ENCODE measurements at places on chromosomes 3 and 15.
A peak's percentile ranks its signal among the peaks of the same experiment; 100 is the strongest.

DNA sequence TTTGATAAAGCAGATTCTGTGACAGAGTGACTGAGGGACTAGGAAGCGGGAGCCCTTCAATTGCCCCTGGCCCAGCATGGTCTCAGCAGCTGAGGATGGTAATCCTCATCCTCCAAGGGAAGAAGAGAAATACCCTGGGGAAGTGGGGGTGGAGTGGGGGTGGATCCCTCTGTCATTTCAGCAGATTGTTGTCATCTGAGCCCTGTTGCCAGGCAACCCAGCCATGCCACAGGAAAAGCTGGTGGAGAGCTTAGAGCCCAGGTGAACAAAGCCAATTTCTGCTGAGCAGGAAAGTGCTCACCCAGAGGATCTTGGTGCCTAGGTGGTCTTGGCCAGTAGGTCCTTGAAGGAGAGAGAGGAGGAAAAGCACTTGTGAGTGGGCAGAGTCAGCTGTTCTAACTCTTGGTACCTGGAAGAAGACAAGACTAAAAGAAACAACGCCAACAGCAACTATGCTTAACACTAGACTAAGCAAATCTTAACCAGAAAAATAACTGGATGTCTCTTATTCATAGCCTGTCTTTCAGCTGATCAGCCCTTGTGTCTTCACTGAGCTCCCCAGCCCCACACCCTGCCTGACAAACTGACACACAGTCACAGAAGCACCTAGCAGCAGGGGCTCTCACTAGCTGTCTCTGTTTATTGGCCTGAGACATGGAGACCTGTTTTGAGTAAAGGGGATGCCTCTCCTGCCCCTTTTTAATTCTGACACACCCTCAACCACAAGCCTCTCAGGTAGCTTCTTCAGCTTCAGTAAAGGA lies 40.1 kb upstream of the DCLK3 start:
- no peak for DNase-seq

- DNase-seq: no peak
These were observed 672 bp downstream of the NEDD4 start for GRCh38 chr15:55992769-55993110.

DNA sequence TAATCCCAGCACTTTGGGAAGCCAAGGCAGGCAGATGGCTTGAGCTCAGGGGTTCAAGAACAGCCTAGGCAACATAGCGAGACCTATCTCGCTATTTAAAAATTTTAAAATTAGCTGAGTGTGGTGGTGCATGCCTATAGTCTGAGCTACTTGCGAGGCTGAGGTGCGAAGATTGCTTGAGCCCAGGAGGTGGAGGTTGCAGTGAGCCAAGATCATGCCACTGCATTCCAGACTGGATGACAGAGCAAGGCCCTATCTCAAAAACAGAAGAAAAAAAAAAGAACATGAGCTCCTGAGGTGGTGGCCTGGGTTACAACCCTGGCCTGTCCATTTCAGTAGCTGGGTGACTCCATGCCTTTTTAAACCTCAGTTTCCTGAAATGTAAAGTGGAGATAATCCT lies 7.2 kb downstream of the DNASE1L3 start:
- DNase-seq: no peak

DNA sequence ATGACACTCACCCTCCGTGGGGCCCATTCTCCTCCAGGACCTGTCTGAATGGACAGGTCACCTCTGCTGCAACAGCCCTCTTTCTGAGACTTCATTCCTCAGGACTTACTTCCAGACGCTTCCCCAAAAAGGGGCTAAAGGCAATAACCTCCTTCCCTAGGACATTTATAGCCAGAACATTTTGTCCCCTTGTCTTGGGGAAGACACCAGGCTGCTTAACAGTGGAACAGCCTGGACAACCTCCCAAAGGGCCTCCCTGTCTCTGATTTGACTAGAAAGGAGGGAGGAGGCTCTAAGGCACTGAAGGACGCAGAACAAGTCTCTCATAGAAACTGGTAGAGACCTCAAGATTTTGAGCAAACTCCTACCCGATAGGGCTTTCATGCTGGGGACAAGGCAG lies 32.7 kb downstream of the ADCY5 start:
- no peak for DNase-seq

DNA sequence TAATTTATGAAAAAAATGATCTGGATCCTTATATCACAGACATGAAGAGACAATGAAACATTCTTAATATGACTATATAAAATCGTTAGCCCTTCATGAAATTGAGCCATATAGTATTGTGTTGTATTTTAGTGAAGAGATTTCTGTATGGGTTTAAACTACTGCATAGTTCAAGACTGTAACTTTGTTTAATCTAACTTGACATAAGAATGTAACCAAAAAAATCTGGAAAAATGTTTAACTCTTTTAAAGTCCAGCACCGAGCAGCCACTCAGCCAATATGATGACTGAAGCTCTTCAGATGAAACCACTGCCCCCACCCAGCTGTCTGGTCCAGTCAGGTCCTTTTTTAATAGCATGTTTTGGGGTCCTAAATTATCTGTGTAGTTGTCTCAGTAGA lies 4.9 kb downstream of the NANOGP8 start:
- no peak for DNase-seq

DNA sequence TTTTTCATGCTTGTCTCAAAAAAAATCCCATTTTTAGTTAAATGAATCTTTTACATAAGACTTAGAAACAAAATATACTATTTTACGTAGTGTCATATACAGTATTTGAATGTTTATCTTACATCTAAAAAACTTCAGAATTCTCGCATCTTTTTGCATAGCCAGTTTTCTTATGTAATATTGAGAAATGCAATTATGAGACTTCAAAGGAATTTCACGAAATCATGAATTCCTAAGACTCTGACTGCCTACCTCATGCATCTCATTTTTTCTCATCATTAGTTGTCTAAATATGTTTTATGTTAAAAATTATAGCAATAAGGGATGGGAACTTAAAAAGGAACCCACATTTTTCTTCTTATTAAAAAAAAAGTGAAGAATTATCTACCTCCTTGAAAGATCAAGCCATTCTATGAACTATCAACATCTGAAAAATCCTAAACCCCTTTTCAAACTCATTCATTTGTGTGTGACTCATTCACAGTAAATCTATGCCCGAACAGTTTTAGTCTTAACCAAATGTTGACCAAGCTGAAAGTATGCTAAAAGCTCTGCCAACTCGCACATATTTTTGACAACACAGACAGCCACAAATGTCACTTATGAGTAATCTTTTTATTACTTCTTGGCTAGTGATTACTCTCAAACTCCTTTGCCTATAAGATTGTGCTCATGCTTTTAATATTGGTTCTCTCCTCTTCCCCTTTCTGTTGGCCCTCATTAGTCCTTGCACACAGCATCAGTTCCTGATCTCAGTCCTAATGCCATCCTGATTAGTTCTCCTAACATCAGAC lies 115.9 kb downstream of the DCLK3 start:
- DNase-seq: no peak

DNA sequence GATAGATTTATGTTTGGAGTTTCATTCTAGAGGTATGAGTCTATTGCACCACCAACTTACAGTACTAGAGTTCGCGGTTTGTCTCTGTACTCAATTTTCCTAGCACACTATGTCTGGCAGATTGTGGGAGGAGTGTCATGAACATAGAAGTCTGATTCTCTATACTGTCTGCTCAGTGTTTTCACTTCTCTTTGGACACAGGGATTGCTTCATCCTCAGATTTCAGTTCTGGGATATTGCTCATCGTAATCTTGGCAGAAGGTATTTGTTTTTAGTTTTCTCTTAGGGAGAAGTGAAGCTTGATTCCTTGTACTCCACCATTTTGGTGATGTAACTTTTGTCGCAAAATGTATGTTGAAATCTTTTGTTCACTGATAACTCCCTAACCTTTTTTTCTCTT lies 27.8 kb upstream of the AZI2 start:
- no peak for DNase-seq

- DNase-seq: no peak
These were observed 10.4 kb upstream of the BRPF1 start for GRCh38 chr3:9721015-9721699.

DNA sequence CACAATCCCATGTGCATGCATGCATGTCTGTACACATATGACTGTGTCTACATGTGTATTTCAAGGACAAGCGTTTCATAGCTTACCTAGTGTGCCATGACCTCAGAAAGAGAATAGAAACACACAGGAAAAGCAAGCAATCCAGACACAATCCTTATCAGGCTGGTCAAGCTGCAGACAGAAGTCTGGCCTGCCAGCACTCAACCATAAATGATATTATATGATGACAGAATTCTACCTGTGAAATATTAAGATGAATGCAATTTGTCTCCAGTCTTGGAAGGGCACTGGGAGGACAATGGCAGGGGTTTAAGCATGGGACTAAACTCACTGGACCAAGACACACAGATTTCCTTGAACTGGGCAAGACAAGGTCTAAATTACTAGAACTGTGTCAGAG lies 50.9 kb upstream of the ARL6 start:
- DNase-seq: no peak

DNA sequence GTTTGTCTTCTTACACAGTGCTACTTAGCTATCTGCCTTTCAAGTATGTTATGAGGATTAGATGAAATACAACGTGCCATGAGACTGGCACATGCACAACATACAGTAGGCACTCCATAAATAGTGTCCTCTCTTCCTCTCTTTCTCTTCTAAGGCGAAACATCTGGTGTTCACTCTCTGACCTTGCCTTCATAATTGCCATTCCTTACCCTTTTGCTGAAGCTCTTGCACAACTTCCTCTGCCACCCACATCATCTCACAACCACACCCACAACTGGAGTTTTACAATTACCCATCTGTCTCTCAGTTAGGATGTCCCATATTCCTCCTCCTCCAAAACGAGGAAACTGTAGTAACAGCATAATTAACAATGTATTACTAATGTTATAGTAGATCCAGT lies 26.4 kb upstream of the ACP3 start:
- DNase-seq: peak; percentile 7

- no peak for DNase-seq
These were observed 42.3 kb upstream of the LIMD1 start for GRCh38 chr3:45552031-45552793.

DNA sequence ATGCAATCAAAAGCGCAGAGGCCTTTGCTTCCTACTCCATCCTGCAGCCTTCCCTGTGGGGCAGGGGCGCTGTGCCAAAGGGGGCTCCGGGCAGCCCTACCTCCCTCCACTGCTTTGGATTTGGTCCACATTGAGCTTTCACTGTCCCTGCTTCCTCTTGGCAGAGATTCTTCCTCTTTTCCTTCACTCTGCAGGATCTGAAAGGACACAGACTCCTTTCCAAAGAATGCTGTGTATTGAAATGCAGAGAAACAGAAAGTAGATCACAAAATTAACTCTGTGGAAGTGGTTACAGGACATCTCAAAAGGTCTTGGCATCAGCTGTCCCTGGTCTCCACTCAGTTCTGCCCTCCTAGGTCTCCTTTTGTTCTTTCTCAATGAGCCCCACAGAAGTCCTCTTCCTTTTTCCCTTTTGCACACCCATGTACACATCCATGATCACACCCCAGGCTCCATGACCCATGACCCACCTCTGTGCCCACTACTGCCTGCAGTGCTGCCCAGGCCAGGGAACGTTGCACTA lies 64.1 kb downstream of the CCR1 start:
- no peak for DNase-seq

DNA sequence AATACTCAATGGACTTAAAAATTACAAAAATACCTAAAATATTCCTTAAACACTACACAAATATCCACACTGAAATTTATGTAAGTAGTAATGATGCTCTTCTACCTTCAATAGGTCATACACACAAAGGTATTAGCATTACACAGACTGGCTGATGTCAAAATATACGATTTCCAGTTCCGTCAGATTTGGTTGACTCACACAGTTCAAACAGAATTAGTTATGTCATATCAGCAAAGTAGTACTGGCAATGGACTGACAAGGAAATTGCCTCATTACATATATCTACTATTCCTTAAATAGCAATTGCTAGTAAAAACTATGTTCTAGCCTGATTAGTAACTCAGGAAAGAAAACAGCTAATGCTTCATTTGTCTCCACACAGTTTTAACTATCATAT lies 70.8 kb downstream of the ADAM10 start:
- DNase-seq: no peak

DNA sequence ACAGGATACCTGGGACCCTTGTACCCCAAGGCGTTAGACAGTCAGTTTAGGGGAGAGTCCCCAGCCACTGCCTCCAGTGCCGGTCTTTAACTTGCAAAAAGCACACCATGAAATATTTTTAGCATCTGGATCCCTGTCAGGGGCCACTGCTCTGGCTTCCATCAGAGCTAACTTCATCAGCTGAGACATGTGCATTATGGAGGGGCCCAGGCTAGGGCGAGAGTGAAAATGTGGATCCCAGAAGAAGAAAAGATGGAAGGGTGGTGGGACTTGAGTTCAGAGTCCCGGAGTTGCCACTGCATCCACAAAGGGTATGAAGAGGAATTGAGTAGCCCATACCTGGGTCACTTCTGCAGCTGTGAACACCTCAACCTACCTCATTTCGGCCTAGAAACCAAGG lies 23.5 kb upstream of the SPATA12 start:
- no peak for DNase-seq

- DNase-seq: no peak
These were observed 14.7 kb upstream of the TRIM59 start for GRCh38 chr3:160464321-160464720.

DNA sequence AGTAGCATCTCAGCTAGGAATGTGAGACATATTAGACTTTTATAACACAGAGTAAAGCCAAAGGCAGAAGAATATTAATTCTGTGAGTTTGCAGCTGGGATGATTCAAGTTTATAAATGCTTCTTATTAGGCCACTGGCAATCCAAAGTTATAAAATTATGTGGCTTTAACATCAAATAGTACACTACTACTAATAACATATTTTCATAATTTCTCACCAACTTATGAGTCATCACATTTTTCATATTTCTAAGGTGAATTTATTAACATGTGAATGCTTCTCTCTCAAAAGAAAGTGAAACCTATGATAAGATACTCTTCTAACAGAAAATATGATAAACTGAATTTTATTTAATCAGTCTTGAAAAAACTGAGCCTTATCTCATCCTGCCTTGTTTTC lies 1348.2 kb upstream of the ALCAM start:
- DNase-seq: no peak

DNA sequence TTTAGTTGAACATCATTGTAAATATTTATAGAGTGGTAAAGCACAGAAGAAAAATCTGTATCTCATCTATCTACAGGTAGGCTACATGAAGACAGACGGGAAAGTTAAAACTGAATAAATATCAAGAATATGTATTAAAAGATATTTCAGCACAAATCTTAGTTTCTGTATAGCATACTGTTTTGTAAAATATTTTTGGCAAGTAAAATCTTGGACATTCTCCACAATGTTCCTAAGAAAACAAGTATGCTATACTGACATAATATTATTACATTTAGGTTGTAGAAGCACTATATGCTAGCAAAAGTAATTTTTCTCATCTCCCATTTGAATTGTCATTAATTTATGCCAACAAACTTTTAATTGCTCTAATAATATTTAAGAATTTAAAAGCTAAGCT lies 326.4 kb upstream of the ARL6 start:
- no peak for DNase-seq
